ELR (cell line): ENCODE measurements at places on chromosomes 4 and X.

GRCh38 chr4:83180431-83180968 is 66.0 kb upstream of the PLAC8 start:
- DNase-seq, result no peak

GRCh38 chr4:114087596-114088230 is 108.3 kb upstream of the ARSJ start:
- peak; percentile 40 for DNase-seq

DNA sequence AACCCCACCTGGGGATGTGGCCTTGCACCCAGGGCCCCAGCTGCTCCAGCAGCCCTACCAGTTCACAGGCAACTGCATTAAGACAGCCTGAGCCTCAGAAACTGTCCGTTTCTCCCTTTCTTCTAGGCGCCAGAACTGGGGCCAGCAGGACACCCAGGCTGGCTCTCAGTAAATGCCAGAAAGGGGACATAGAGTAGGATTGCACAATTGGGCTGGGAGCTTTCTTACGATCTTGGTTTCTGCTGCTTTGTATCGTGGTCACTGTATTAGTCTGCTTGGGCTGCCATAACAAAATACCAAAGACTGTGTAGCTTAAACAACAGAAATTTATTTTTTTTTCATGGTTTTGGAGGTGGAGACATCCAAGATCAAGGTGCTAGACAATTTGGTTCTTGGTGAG is 48.4 kb downstream of the NALF2 start:
- DNase-seq, result no peak

DNA sequence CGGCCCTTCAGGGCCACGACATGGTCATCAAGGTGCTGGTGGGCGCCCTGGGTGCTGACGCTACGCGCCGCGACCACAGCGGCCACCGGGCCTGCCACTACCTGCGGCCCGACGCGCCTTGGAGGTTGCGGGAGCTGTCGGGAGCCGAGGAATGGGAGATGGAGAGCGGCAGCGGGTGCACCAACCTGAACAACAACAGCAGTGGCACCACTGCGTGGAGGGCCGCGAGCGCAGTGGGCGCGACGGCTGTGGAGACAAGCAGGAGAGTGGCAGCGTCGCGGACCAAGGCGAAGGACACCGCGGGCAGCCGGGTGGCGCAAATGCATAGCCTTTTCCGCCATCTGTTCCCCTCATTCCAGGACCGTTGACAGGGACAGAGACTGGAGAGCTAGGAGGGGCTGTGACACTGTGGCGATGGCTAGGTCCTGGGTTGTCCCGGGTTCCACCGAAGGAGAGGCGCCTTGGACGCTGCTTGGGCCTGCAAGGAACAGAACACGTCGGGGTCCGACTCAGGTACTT is 919 bp downstream of the SOWAHD start:
- no peak for DNase-seq

DNA sequence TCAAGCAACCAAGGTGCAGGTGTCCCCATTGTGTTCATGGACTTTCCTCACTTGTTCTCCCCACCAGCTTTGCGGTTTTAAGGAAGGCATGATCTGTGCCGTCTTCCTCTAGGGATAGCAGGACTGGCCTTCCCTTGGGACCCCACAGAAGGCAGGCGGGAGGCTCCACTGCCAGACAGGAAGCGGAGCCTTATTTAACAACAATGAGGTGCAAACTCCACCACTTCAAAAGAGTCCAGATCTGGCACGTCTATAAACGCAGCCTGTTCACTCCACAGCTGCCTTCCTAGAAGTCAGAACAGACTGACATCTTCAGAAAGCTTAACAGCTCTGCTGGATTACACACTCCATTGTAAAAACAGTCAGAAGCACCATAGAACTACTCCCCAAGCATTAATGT is 1.7 kb upstream of the GPR143 start:
- no peak for DNase-seq

GRCh38 chrX:112011376-112011775 is 71.2 kb downstream of the TRPC5 start:
- no peak for DNase-seq

- DNase-seq, result peak; percentile 60
Measured at GRCh38 chrX:21479695-21480270, 105.6 kb downstream of the CNKSR2 start.

GRCh38 chrX:108415146-108415545 is 23.1 kb downstream of the COL4A6 start:
- DNase-seq, result peak; percentile 2

- no peak for DNase-seq
Measured at GRCh38 chr4:41267997-41268396, 11.3 kb downstream of the UCHL1 start.

GRCh38 chrX:39592776-39593175 is 505.0 kb downstream of the BCOR start:
- DNase-seq, result no peak

DNA sequence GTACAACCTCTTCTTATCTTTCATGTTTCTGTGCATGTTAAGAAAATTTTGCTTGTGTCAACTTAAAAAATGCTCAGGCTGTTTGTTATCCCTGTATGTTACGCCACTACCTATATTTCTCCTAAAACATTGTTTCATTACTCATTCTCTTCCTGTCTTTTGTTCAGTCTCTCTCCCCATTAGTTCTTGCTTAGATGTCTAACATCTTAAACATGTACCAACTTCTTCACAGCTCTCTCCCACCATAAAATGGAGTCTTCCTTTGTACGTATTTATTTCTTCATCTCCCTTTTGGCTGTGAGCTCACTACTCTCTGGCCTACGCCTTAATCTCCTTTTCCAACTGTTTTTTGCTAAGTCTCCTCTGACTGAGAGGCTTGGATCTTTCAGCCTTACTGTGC is 36.4 kb downstream of the PCDH7 start:
- no peak for DNase-seq

GRCh38 chr4:79445371-79445781 is 37.3 kb upstream of the GK2 start:
- DNase-seq, result no peak

GRCh38 chr4:147683188-147683591 is 773 bp downstream of the PRMT9 start:
- peak; percentile 32 for DNase-seq

DNA sequence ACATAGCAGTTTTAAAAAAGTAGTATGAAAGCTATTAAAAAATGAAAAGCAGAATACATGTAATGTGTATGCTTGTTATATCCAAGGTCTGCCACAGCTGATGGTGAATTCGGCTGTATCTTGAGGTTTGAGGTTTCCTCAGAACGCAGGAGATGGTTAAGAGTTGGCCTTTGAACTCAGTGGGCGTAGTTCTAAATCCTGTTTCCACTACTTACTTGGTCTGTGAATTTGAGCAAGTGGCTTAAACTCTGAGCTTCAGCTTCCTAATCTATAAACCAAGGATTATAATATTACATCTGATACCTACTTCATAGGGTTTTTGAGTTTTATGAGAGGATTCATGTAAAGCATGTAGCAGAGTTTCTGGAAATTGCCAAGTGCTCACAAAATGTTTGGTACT is 125.2 kb downstream of the STIM2 start:
- no peak for DNase-seq

GRCh38 chr4:73734530-73735001 is 5.8 kb upstream of the CXCL8 start:
- DNase-seq, result peak; percentile 62

GRCh38 chr4:1519787-1520661 is 113.8 kb upstream of the NKX1-1 start:
- no peak for DNase-seq

DNA sequence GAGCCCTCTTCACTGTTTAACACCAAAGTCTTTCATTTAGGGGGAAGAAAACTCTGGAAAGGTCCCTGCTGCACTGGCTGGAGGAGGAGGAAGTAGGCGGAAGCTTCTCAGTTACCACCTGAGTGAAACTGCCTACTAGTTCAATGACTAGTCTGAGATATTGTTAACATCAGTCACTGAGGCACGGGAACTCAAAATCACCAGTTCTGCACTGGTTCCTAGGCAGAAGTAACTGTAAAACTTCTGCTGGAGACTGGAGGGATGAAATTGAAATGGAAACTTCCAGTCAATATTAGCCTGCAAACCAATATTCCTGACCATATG is 178.3 kb downstream of the SNCA start:
- no peak for DNase-seq

GRCh38 chrX:150696866-150697265 is 3.7 kb downstream of the MTMR1 start:
- DNase-seq, result no peak

- DNase-seq, result no peak
Measured at GRCh38 chrX:145396612-145397011, 149.3 kb downstream of the SPANXN1 start.

DNA sequence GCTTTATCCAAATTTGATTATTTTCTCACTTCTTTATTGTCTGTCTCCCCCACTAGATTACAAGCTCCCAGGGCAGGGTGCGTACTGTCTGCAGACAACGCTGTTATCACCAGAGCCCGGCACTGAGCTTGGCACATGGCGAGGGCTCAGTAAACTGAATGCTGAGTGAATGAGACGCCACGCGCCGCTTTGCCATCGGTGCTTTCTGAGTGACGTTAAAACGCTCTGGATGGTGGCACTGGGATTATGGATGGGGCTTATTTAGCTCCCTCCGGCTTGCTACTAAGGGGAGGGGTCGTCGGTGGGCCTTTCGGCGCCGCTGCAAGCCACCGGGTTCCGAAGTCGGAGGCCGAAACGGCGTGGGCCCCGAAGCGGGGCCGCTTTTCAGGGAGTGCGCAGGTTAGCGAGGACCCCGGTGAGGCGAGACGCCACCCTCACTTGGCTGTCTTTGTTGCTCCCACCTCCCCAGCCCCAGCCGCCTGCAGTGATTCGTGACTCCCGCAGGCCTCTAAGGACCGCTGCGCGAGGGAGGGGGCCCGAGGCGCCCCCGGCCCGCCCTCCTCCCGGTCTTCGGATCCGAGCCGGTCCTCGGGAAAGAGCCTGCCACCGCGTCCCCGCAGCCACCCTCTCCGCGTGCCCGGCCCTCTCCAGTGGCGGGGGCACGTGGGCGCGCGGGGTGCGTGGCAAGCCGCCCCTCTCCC is 569 bp upstream of the FHL1 start:
- peak; percentile 9 for DNase-seq

DNA sequence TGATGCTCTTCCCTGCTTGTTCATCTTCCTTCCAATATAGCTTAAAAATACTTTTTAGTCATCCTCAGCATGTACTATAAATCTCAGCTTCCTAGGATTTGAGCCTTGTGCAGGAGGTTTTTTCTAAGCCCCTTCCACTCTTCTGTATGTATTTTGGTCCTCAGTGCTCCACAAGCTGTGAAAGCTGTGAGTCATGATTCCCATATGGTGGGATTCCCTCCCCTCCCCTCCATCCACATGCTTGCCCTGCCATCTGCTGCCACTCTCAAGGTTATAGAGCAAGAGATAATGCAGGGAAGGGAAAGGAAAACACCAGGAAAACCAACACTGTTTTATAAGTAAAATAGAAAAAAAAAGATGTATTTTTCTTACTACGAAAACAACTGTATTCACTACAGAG is 58.5 kb upstream of the AP1S2 start:
- no peak for DNase-seq

- DNase-seq, result peak; percentile 70
Measured at GRCh38 chrX:46251755-46252154, 293.5 kb downstream of the ZNF674 start.

GRCh38 chr4:78862314-78862737 is 76.9 kb downstream of the PAQR3 start:
- no peak for DNase-seq

DNA sequence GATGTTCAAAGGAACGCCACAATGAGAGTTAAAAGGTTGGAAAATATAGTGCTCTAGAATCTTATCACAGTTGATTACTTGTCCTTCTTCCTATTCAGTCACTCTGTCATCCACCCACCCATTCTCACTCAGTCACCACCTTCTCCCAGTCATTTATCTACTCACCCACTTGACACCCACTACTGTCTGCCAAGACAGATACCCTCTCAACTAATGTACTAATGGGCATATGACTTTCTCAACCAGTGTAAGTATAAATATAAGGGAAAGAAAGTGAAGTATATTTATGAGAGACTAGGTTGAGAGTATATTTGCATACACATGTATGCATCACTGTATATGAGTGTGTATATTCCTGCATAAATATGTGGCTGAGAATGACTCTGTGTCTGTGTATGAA is 20.0 kb downstream of the MID2 start:
- DNase-seq, result no peak

GRCh38 chr4:149266301-149266700 is 549.3 kb downstream of the IQCM start:
- DNase-seq, result no peak

GRCh38 chrX:77776659-77777058 is 9.4 kb downstream of the ATRX start:
- no peak for DNase-seq

GRCh38 chr4:178165251-178165950 is 723.2 kb upstream of the AGA start:
- DNase-seq, result peak; percentile 17

DNA sequence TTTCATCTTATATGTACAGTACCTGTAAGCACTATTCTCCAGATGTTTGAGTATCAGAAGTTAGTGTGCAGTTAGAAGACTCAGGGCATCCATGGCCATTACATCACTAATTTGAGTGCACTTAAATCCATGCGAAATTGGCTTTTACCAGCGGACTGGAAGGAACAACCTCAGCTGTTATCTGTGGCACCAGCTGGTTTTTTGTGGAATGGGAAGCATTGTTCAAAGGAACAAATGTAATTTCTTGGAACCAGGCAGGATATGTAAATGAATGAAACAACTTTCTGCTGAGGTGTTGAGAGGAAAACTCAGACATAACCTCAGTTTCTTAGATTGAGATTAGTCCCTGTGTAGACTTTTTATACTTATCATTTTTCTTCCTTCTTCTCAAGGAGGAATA is 60.2 kb downstream of the PDGFRA start:
- DNase-seq, result no peak

DNA sequence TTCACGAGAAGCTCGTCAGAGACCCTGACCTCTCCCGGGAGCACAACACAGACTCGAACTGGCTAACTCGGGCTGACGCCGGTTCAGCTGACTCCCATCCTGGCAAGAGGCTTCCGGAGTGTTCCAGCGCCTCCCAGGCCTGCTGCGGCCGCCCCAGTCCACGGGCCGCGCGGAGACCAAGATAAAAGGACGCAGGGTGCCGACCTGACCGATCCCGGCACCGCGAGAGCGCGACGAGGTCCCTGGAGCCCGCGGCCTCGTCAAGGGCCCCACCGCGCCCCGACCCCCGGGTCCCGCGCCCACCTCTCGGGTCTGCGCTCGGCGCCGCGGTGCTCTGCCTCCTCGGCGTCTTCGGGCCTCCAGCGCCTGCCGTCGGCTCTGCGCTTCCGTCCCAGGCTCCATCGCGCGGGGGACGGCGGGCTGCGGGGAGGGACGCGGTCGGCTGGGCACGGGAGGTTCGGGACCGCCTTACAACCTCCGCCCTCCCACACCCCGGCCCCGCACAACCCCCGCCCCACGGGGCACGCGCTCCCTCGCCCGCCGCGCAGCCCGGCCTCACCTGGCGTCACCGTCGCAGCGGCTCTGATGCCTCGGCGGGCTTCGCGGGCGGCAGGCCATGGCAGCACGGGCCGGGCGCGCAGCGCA is 426 bp downstream of the SLBP start:
- peak; percentile 61 for DNase-seq

DNA sequence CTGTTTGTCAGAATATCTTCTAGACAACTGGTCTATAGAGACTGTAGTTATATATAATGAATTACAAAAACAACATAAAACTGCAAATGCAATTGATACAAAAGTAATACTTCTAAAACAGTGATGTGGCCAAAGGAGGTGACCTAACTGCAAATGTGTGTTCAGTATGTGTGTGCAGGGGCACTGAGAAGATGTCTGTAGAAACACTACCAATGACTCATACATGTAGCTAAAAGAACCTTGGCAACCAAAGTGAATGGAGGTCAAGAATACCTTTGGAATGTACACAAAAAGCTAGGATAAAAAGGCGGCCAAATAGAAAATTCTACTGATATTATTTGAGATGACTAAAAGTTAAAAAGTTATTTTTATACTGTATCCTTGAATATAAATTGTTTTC is 261.8 kb downstream of the CAMK2D start:
- DNase-seq, result peak; percentile 60
